ENCODE measurements at places on chromosomes 13 and 19.

- DNase-seq, result no peak
Measured at GRCh38 chr13:102609696-102610095, 12.9 kb downstream of the TPP2 start.

GRCh38 chr19:17767559-17767958 is 16.3 kb downstream of the FCHO1 start:
- DNase-seq, result no peak

GRCh38 chr19:44762038-44762437 is 13.5 kb downstream of the BCL3 start:
- no peak for DNase-seq

DNA sequence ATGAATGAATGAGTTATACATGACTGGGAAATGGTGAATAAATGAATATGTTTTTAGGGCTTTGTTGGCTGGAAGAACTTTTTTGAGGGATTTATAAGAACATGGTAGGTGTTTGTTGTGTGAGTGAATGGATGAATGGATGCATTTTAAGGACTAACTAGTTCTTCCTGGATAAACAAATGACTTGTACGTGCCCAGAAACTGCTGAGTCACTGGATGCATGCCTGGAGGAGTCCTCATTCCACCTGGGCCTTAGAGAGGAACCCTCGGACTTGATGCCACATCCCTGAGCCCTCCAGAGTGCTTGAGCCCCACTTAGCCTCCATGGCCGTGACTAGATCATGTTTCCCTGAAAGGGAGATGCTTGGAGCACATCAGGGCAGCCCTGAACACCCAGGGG is 153.4 kb downstream of the DPF1 start:
- DNase-seq, result no peak

GRCh38 chr13:83716121-83716520 is 166.2 kb downstream of the SLITRK1 start:
- no peak for DNase-seq

- no peak for DNase-seq
Measured at GRCh38 chr19:39514840-39515550, at the start of gene SELENOV. Gene SELENOV, plus strand, starts transcription at chr19:39515139. Its CDS starts 74 bp downstream, at chr19:39515213.

DNA sequence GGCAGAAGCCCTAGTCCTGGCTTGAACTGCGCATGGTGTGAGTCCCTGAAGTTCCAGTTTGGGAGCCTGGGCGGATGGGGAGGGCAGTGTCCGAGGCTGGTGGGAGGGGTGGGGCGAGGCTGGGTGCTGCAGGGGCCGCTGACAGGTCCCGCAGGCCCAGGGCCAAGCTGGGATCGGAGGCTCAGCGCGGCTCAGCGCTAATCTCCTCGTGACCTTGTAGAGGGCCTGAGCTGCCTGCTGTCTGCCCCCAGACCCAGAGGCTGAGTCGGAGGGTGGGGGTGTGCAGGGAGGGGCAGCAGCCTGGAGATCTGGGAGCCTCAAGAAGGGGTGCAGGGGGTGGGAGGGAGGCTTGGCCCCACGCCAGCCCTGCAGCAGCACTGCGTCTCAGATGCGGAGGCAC is 3.0 kb downstream of the ATP1A3 start:
- DNase-seq, result no peak

DNA sequence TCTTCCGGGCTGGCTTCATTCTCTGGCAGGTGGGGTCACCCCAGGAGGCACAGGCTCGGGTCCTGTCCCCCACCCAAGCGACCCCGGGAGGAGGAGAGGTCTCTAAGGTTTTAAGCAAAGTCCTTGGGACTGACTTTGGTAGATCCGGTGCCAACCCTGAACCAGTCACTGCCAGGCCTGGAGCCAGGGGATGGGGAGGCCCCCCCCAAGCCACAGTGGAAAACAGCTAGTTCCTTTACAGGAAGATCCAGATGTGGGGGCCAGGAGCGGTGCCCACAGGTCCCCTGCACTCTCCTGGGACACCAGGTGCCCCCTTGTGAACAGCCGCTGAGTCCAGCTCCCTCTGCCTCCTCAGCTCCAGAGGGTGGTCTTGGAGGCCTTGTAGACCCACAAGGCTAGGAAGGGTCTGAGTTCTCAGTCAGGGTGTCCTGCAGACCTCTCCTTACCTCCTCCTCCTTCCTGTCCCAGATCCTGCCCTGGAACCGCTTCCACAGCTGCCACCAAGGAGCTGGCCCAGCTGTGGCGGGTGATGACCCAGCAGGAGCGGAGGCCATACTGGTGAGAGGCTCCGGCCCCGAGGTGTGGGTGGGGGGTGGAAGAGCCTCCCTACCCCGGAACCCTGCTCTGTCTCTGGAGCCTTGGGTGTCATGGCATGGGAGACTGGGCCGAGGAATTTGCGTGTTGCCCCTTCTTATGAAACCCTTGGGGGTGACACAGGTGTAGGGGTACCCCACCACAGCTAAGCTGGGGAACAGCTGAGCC is 6.0 kb downstream of the SIX5 start:
- DNase-seq, result no peak

DNA sequence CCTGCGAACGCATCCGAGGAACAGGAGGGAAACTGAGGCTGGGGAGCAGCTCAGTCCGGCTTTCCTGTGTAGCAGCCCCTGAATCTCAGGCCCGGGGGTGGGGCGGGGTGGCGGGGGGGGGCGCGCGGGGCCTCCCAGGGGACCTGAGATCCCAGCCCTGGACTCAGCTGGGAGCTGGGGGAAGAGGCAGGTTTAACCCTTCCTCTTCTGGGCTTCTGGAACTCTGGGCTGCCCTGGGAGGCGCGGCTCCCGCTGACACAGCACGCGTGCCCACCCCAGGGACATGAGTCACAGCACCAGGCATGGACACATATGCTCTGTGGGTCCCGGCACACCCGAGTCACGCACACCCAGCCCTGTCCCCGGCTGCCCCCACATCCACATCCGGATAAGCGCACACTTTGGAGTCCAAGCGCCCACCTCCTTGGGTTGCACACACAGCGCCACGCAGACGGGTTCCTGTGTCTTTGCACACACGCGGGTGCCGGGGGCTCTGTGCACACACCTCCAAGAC is 3.5 kb upstream of the CIRBP start:
- DNase-seq, result no peak

DNA sequence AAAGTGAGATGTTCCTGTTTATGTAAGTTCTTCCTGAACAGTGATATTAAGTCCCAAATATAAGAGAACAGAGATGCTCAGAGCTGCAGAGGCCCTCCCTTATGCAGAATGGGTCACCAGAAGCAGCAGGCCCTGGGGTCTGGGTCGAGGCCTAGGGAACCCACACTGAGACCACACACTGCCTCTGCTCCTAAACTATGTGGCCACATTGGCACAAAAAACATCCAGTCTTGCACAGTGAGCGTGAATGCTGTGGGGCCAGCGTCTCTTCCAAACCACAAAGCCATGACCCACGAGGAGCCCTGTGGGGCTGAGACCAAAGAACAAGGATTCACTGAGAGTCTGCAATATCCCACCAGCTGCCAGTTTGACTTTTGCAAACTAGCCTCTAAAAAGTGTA is 23.6 kb downstream of the PROZ start:
- no peak for DNase-seq

GRCh38 chr19:32038021-32038920 is 307.1 kb upstream of the ZNF507 start:
- DNase-seq, result no peak

DNA sequence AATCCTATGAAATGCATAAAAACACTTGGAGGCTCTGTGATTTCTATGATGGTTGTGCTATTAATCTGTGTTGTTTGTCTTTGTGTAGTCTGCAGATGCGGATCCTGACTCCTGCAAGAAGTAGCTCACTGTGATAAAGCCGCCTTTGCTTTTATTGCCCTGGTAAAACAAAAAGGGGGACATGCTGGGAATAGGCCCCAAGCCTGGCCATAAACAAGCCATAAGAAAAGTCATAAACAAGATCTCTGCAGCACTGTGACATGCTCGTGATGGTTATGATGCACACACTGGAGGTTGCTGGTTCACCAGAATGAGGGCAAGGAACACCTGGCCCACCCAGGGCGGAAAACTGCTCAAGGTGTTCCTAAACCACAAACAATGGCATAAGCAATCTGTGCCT is 26.6 kb upstream of the ZNF266 start:
- DNase-seq, result no peak

GRCh38 chr13:105518086-105518485 is 1017.4 kb downstream of the EFNB2 start:
- no peak for DNase-seq

DNA sequence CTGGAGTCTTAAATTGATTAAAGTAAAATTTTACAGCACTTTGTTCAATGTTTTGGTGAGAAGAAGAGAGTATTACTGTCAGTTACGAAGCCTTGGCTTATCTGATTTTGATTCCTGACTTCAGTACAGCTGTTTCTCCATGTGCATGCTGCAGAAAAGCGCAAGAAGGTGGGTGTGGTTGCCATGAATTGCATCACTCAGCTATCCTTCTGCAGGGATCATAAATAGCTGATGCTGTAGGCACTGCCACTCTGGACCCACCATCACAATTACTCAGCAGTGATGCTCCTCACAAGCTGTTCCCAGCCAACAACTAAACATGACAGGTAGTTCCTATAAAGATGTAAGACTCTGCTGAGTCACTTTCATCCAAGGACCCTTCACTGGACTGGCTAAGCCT is 321.2 kb downstream of the IRS2 start:
- no peak for DNase-seq

GRCh38 chr13:48235341-48236135 is 2.5 kb downstream of the ITM2B start:
- DNase-seq, result no peak

DNA sequence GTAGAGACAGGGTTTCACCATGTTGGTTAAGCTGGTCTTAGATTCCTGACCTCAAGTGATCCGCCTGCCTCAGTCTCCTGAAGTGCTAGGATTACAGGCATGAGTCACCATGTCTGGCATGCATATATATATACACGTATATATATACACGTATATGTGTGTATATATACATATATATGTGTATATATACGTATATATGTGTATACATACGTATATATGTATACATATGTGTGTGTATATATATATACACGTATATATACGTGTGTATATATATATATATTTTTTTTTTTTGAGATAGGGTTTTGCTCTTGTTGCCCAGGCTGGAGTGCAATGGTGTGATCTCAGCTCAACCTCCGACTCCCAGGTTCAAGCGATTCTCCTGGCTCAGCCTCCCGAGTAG is 11.9 kb downstream of the DNMT1 start:
- DNase-seq, result no peak

GRCh38 chr13:76944456-76944855 is 3.9 kb upstream of the ACOD1 start:
- DNase-seq, result no peak

GRCh38 chr19:33954686-33955085 is 158.0 kb downstream of the KCTD15 start:
- no peak for DNase-seq

GRCh38 chr13:27663947-27664346 is 42.3 kb downstream of the POLR1D start:
- DNase-seq, result no peak

- DNase-seq, result no peak
Measured at GRCh38 chr13:23671377-23671776, 101.2 kb downstream of the TNFRSF19 start.

DNA sequence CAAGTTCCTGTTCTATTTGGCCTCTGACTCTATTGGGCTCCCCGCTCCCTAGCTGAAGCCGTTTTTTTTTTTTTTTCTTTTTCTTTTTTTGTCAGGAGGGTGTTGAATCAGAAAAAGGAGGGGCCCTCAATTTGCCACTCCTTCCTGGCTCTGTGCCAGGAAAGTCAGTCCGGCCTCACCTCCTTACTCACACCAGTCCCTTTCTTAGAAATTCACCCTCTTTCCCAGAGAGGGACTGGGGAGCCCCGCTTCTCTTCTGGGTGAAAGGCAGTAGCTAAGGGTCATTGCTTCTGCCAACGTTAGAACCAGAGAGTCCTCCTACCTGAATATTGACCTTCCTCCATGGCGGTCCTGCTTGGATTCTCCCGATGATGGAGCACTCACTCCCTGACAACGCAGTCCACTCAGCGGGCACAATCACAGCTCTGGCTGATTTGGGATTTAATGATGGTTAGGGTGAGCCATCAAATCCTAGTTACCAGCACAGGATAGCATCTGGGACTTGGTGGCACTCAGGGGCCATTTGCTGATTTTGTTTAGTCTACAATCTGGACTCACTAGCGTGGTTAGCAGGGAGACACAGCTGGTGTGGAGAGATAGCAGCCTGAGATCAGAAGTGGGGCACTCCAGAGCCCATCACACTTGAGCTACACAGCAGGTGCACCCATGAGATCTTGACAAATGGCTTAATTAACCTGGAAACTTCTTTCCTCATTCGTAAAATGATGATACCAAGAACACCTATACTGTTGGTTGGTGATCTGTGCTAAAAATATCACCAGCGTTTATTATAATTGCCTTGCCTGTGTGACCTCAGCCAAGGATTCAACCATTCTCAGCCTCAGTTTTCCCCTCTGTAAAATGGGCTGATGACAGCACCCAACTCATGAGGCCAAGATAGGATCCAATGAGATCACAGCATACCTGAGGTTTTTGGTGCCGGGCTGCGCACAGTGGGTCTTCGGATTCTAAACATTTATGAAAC is 2.2 kb downstream of the FCER2 start:
- no peak for DNase-seq

- DNase-seq, result peak; percentile 86
Measured at GRCh38 chr19:55503502-55504251, 15.4 kb downstream of the SSC5D start.

All from activated naive CD8-positive, alpha-beta T cell treated with anti-CD3 and anti-CD28 coated beads, Interleukin-2, amount 50 U/mL, for 16 hours (primary cell).